ENCODE measurements at places on chromosomes 13 and 19. TPM values are rescaled to one million over a fixed set of nuclear protein-coding genes. Genes with fewer than 3 reads are reported as not detected.

Gene CIRBP
- total RNA-seq = 183 TPM

DNA sequence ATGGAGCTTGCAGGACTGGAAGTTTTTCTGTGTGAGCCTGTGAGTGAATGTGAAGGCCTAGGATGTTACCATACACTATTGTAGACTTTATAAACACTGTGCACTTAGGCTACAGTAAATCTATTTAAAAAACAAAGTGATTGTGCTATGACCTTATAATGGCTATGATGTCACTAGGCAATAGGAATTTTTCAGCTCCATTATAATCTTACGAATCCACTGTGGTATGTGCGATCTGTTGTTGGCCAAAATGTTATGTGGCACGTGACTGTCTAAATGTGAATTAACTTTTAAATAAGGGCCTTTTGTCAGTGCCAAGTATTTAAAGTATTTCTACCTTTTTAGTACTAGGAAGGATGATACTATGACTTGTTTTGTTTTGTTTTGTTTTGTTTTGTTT lies 54.9 kb downstream of the DPY19L3 start:
- DNase-seq = no peak

GRCh38 chr13:33725340-33725739 lies 92.6 kb upstream of the RFC3 start:
- no peak for DNase-seq

- no peak for DNase-seq
Measured at GRCh38 chr19:6470173-6470572, 6.1 kb downstream of the CRB3 start.

GRCh38 chr13:43874504-43875092 lies 4.9 kb downstream of the CCDC122 start:
- DNase-seq = no peak

- no peak for DNase-seq
Measured at GRCh38 chr13:33775339-33776108, 42.4 kb upstream of the RFC3 start.
